Smooth muscle cell of the brain vasculature (primary cell): ENCODE measurements at places on chromosomes 4 and X.

DNA sequence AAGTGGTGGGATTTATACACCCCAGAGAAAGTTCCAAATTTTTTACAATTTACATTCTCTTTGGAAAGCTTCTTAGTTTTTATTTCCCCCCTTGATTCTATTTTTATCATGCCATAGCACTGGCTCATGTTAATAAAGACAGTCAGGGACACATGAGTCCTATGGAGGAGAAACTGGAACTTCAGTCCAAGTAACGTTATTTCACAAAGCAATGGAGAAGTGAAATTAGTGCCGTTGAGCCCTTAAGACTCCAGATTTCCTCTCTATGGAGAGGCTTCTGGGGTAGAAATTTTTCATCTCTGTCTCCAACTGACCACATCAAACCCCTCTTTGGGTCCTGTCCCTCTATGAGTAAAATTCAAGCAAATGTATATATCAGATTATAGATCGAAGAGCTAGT is 12.8 kb upstream of the TASL start:
- no peak for DNase-seq

DNA sequence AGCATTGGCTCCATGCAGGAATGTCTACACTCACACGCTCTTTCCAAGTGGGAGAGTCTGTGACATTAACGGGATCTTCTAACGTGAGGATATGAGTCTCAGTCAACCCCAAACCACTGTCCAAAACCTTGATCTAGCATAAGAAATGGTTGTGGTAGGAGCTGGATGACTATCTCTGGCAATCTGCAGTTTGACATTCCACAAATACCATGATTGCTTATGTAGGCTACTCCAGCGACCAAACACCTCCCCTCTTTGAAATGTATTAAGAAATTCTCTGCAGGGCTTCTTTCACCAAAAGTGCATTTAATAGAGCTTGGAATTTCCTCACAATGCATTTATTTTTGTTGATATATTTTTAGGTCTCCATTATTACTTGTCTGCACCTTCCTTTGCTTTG is 14.1 kb upstream of the STX18 start:
- DNase-seq, result no peak

- DNase-seq, result no peak
Observed at GRCh38 chrX:41599507-41599906, 89.3 kb upstream of the GPR34 start.

DNA sequence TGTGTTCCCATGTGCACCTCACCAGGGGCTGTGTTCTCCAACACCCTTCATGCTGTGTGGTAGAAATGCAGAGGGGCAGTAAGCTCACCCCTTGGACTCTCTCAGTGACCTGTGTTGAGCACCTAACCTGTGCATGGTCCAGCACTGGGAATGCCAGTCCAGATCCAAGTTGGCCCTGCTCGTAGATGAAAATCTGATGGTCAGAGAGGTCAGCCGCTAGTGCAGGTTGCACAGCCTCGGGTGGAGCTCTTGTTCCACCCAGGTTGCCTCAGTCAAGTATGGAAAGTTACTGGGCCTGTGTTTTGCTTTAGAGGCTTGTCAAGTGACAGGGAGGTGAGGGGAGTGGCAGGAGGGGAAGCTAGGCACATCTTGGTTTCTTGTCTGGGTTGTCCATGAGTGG is 51.3 kb downstream of the NOP14 start:
- no peak for DNase-seq

GRCh38 chr4:116880625-116881024 is 204.8 kb downstream of the TRAM1L1 start:
- DNase-seq, result no peak

- no peak for DNase-seq
Observed at GRCh38 chrX:71623714-71624113, 5.4 kb upstream of the CXCR3 start.

DNA sequence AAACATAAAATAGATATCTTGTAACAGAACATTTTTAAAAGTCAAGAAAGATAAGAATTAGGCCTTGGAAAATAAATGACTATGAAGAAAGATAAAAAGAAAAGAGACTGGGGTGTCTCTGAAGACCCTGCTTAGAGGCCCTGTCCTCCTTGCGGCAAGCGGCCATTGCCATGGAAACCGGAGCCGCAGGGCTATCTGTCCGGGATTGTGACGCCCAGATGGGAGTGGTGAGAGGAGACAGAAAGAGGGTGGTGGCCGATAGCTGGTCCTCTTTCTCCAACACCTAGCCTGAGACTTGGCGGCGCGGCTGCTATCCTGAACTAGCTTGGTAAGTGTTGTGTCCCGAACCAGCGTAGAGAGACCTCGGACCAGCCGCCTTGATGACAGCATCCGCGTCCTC is at the start of gene DUSP21:
TSS of gene DUSP21 (plus strand) at position 269 of the 400 bp plus-strand sequence. CDS start at position 381, 112 bp downstream.
- DNase-seq, result no peak

GRCh38 chrX:14528629-14529289 is 577 bp upstream of the GLRA2 start:
- peak; percentile 2 for DNase-seq

DNA sequence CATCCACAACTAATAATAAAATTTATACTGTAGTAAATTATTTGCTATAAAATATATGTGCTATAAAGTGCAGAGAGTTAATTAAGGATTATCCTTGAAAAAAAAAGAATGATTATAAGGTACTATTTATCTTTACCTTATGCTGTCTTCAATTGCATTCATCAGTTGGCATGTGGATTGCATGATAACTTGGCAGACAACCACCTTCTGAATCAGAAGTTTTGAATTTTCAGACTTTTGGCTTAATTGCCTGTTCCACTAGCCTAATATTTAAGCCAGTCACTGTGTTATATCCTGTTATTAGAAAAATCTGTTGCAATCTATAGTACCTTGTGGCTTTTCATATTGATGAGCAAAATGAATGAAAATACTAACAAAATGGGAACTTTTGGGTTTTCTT is 1040.3 kb upstream of the PCDH10 start:
- no peak for DNase-seq

GRCh38 chrX:97637289-97637688 is 753.6 kb downstream of the RPA4 start:
- no peak for DNase-seq

DNA sequence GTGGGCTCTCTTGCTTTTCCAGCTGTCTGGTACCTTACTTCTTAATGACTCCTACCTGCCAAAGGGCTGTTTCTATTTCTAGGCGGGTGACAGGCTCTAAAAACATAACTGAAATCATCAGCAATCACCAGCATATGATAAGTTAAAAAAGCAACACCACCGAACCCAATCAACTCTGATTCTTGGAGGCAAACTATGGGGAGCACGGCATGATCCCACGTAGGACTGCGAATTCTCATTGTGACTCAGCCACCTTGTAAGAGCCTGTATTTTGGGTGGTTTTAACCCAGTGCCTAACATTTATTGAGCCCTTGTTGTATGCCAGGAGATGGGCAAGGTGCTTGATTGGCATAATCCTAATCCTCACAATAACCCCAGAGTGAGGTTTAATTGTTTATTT is 156.8 kb downstream of the PACRGL start:
- DNase-seq, result no peak

- DNase-seq, result no peak
Observed at GRCh38 chrX:43953218-43953617, 20.0 kb downstream of the NDP start.

- no peak for DNase-seq
Observed at GRCh38 chr4:108227923-108228322, 59.2 kb upstream of the LEF1 start.

DNA sequence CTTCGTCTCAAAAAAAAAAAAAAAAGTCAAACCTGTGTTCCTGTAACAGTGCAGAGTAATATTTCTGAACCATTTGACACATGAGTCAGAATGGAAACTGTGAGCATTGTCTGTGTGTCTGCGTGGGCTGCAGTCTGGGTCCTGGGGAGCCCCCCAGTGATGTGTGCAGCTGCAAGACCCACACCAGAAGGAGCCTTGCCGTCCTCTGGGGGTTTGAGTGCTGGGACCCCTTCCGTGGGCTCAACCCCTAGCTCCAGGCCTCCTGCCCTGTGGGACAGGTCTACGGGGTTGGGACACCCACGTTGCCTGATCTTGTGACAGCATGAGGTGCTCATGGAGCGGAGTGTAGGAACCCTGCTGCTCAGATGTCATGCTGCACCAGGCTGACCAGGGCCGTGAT is 43.7 kb downstream of the DDX3X start:
- no peak for DNase-seq

DNA sequence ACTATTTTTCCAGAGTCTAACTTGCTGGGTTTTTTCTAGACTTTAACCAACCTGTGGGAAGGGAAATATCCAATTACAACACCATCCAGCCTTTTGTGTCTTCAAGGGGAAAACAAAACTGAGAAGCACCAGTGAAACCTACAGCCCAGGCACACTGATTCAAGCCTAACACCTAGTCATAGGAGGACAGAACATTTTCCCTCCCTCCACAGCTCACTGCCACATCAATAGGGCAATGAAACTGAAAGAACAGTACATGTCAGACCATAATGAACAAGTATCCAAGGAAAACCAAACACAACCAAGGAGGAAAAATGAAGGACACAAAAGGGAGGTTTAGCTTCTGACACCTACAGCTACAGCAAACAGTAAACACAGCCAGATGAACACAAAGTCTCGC is 17.6 kb downstream of the MAGEA8 start:
- DNase-seq, result no peak

DNA sequence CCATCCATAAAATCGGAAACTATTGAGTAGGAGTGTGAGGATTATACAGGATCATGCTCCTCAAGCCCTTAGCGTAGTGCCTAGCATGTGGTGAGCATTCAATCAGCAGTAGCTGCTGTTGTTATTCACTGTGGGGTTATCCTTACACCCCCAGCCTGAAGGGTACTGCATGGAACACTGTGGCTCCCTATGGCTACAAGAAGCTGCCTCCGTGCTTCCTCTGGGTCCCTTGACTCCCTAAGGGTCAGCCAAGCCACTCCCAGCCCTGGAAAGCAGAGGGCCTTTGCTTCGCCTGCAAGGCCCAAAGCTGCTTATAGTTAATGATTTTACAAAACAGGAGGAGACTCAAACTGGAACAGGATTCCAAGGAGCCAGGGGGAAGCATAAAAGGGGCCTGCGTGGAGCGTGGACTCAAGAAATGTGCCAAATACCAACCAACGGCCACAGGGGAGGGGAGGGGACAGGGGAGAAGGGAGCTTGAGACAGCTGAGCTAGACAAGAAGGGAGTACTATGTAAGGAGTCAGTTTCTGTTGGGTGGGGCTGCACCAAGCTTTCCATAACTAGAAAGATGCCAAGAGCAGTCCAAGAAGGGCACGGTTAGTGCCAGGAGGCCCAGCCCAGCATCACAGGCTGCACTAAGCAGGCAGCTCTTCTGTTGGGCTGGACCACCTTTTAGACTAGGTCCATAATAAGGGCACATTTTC is 15.9 kb downstream of the SEPTIN6 start:
- no peak for DNase-seq
